Activated CD4-positive, alpha-beta T cell treated with anti-CD3 and anti-CD28 coated beads, Interleukin-2, amount 50 U/mL, for 4 hours (primary cell): ENCODE measurements at places on chromosomes 16 and 17.

GRCh38 chr17:1906662-1907101 is 76.9 kb downstream of the RPA1 start:
- DNase-seq: no peak

DNA sequence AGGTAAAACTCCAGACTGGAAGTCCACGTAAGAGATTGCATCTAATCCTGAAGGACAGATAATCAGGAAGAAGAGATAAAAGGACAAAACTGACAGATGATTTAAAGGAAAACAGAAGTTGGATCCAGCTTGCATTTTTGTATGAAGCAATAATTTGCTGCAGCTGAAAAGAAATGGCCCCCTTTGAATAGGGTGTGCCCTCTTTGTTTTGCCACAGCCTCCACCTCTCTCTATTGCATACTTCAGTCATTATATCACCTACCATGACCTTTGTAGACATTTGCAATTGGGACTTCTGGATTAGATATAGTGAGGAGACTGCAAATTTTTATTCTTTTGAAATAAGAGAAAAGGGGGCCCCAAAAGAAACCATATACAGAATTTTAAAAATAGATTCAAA is 8.1 kb downstream of the NOG start:
- DNase-seq: no peak

GRCh38 chr16:68257251-68257905 is 6.9 kb upstream of the SLC7A6 start:
- DNase-seq: no peak

DNA sequence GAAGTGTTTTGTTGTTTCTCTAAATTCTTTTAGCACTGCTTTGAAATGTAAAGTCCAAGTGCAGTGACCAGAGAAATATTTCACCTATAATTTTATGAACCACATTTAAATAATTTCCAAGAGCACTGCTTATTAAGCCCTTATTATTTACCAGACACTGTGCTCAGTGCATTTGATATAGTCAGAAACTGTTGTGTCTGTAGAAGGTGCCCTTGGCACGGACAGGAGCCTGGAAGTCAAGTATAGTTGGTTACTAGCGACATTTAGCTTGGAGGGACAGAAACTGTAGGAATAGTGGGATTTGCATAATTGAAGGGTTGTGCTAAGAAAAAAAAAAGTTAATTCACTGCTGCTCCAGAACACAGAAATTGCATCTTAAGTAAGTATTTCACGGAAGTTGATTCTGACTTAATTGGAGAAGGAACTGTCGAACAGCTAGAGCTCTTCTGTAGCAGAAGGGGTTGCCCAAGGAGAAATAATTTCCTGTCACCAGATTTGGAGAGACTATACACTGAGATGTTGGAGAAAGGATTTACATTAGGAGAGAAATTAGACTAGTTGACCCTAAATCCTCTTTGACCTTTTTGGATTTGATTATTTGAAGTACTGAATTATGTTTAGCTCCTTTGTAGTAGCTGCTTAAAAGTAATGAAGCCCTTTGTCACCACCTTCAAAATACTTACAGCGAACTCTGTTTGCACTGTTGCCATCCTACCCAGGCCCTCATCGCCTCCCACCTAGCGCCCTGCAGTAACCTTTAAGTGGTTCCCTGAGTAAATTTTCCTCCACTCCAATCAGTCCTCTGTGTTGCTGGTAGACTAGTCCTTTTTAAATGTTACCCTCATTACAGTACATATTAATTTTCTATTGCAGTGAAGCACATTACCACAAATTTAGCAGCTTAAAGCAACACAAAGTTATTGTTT is 25.6 kb downstream of the COX10 start:
- no peak for DNase-seq

- DNase-seq: no peak
Measured at GRCh38 chr17:61461967-61462718, 9.9 kb downstream of the TBX4 start.

GRCh38 chr17:13114601-13115031 is 96.8 kb upstream of the ELAC2 start:
- no peak for DNase-seq

DNA sequence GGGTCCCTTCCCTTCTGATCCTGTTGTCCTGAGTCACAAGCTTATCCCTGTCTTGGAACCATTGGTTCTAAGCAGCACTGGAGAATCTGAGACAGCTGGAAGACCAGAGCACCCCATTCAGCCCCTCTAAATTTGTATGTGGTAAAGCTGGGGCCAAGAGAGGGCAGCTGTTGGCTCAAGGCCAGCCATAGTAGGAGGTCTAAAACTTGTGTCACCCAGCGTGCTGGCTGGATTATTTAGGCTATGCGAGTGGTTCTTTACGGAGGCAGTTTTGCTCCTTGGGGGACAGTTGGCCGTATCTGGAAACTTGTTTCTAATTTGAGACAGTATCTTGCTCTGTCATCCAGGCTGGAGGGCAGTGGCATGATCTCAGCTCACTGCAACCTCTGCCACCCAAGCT is 69.6 kb upstream of the GSE1 start:
- no peak for DNase-seq

GRCh38 chr16:72995151-72995881 is 52.6 kb downstream of the ZFHX3 start:
- DNase-seq: no peak

- DNase-seq: no peak
Measured at GRCh38 chr16:84042879-84043485, 387 bp upstream of the SLC38A8 start.

GRCh38 chr16:24858219-24859041 is 12.7 kb downstream of the SLC5A11 start:
- DNase-seq: peak; percentile 22

DNA sequence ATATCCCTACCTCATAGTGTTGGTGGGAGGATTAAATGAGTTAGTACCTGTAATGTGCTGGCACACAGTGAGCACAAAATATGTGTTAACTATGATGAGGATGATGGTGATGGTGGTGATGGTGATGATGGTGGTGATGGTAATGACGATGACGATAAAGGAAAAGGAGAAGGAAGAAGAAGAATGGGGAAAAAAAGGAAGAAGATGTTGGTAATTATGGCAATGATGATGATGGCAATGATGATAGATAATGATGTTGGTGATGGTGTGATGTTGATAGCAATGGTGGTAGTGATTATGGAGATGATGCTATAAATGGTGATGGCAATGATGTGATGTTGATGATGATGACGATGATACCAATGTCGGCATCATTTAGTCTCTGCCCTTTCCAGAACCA is 270.2 kb downstream of the GRIN2A start:
- DNase-seq: no peak

DNA sequence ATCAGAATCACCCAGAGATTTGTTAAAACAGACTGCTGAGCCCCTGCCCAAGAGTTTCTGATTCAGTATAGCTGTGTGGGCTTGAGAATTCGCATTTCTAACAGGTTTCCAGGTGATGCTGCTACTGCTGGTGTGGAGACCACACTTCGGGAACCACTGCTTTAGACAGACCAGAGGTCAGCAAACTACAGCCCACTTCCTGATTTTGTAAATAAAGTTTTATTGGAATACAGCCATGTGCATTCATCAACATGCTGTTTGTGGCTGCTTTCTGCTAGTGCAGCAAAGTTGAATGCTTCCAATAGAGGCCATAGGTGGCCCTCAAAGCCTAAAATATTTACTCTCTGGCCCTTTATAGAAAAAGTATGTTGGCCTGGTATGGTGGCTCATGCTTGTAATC is 32.6 kb upstream of the CLEC19A start:
- DNase-seq: no peak

GRCh38 chr16:56252835-56253234 is 61.5 kb downstream of the GNAO1 start:
- no peak for DNase-seq

GRCh38 chr17:1989135-1989534 is 36.0 kb downstream of the RTN4RL1 start:
- DNase-seq: no peak

- no peak for DNase-seq
Measured at GRCh38 chr16:89922477-89922883, 662 bp upstream of the TUBB3 start.

DNA sequence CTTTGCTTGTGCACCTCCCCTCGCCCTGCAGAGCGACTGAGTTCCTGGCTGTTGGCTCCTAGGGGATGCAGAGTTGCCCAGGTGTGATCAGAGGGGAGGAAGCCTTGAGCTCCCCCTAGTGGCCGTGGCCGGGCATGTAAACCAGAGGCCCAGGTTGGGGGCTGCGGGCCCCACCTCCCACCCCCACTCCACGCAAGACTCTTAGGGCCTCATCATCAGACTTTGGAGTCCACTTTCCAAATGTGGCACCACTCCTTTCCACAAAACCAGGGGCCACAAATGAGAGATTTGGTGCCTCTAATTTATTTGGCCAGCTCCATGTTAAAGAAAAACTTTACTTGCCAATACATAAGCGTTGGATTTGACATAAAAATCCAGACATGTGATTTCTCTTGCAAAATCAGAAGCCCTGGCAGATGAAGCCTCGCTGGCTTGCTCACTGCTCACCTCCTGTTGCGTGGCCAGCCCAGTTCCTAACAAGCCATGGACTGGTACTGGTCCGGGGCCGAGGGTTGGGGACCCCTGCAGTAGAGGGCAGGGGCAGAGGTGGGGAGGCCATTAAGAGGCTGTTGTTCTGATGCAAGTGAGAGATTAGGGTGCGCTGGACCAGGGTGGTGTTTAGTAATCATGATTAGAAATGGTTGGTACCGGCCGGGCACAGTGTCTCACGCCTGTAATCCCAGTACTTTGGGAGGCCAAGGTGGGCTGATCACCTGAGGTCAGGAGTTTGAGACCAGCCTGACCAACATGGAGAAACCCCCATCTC is 28.7 kb upstream of the GAS7 start:
- peak; percentile 3 for DNase-seq

GRCh38 chr17:283911-284675 is 68.5 kb downstream of the RPH3AL start:
- no peak for DNase-seq

DNA sequence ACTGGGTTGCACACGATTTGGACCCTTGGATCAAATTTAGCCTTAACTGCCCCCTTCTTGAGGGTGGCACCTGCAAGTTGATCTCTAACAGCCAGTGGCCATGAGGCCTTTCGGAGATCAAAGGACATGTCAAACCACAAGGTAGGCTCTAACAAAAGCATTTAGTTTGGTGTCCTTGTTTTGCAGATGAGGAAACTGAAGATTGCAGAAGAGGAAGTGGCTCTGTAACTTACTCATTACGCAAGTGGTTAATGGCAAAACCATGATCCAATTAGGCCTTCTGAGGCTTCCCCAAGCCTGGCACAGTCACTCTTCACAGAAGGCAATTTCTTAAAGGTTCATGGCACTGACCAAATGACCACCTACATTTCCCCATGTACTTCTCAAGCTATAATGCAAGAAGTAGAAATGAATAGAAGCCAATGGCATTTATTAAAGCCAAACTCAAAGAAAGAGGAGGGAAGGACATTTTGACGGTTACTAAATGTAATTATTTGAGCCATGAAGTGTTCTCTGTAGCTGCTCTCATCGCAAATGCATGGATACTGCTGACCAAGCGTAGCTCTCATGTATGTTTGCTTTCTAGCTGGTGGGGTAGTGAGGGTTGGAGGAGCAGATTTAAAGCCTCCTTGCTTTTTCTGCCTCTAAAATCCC is 32.8 kb upstream of the ABCC12 start:
- no peak for DNase-seq

DNA sequence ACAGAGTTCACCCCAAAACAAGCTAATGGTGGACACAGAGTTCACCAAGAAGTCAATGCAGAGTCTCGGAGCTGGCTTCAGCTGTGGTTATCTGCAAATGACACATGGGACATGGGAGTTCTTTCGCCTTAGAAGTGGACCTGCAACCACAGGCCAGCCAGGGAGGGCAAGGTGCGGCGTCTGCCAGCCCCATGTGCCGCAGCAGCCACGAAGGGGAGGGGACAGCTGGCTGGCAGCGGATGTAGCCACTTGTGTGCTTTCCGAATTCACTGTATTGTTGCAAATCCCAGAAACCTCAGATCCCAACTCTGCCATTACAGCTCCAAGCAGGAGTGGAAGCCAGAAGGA is 24.8 kb downstream of the LMF1 start:
- DNase-seq: no peak

DNA sequence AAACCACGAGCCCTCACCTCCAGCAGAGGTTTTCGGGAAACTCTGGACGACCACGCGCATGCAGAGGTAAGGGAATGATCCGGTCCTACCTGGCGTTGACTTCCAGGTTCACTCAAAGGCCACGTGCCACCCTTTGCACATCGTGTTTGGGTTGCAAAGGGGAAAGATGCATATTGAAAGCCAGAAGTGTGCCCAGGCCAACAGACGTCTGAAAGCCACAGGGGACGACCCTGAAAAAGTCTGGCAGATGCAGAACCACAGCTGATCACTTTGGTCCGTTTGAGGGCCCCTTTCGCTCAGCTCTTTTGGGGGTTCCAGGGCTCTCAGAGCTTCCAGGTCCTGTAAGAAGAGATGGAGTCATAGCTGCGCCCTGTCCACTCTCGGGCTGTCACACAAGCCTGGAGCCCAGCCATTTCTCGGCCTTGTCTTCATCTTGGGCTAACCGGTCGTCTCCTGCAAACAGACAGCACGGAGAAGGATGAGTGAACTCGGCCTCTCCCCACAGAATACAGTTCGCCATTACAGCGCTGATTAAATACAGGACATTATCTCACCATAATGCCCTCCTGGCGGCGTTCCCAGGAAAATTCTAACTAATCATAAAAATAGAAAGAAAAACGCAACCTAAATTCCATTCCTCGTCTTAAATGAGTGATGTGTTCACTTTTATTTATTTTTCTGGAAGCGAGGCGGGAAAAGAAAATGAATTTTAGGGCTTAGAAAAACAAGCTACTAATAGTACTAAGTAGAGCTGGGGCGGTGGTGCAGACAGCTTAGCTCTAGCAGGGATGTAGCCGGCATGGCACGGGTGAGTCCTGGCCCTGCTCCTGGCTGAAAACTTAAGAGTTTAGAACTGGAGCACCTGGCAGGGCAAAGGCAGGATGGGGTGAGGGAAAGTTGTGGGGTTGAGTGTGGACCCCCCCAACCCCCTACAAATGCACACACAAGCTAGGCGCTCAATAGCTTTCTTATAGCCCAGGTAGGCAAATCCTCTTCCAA is 45.5 kb upstream of the ZFHX3 start:
- DNase-seq: no peak

DNA sequence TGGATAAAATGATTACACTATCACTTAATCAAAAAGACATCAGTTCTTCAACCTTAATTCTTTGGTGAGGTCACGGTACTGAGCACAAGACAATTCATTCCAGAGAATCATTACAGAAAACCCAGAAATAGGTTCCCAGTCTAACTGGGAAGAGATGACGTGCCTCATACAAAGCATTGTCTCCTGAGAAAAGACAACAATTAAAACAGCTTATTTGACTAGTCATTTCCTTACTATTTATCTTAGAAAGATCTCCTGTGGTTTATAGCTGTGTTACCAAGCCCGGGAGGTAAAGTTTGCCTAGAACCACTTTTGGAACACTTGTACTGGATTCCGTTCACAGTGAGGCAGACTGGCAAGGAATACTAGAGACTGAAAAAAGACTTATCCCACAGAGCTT is 5.1 kb downstream of the PHF12 start:
- DNase-seq: no peak

GRCh38 chr17:56549501-56549900 is 44.0 kb upstream of the NOG start:
- no peak for DNase-seq
